ENCODE measurements at places on chromosomes 4 and X.

DNA sequence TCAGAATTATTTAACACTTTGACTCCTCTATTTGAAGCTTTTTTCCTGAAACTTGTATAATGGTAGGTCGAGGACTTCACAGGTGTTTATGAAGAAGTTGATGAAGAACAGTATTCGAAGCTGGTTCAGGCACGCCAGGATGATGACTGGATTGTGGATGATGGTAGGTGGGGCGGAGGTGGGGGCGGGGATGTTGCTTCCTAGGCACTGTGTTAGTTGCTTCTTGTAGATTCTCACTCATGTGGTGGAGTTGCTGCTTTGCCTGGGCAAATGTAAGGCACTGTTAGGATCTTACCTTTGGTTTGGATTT, 9.4 kb downstream of the POLA1 start:
- DNase-seq = no peak

DNA sequence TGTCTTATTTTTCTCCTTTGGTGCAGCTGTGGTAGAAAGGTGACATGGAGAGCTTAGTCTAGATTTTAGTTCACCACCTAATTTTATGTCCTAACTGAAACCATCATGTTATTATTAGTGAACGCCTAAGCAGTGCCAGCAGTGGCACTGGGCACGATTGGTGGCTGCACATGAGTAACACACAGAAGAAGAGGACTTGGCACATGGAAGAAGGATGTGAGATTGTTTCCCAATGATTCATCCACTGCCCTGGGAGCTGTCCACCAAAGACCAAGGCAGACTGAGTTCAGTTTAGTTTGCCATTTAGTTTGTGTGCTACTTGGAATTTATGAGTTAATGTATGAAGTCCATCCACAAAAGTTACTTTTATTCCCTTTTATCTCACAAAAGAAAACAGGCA, 68.1 kb upstream of the NAP1L5 start:
- DNase-seq = no peak

DNA sequence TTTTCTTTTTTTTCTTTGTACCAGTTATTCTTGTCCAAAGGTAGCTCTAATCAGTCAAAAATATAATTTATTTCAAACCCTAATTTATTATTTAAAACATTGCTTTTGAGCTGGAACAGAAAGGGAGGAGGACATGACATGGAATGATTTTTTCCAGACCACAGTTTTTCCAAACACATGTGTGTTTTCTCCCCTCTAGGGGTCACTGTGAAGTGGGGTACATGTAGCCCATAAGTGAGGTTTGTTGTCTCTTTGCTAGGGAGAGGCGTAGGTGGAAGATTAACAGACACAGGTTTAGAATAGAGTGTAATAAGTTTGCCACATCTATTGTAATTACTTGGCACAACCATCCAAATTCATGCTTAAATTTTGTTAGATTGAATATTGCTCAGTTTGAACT, 83.0 kb downstream of the TNIP2 start:
- no peak for DNase-seq

- no peak for DNase-seq
Observed at GRCh38 chr4:170705907-170706306, 616.2 kb upstream of the AADAT start.

DNA sequence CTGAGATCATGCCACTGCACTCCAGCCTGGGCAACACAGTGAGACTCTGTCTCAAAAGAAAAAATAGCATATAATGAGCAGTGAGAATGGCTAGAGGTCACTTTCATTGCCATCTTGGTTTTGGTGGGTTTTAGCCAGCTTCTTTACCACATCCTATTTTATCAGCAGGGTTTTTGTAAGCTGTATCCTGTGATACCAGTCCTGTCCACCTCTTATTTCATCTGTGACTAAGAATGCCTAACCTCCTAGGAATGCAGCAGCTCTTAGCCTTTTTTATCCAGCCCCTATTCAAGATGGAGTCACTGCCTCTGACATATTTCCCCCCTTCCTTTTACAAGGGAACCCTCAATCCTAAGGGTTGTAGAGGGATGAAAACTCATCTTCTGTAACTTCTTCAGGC, 26.1 kb upstream of the IGFBP7 start:
- DNase-seq = no peak

DNA sequence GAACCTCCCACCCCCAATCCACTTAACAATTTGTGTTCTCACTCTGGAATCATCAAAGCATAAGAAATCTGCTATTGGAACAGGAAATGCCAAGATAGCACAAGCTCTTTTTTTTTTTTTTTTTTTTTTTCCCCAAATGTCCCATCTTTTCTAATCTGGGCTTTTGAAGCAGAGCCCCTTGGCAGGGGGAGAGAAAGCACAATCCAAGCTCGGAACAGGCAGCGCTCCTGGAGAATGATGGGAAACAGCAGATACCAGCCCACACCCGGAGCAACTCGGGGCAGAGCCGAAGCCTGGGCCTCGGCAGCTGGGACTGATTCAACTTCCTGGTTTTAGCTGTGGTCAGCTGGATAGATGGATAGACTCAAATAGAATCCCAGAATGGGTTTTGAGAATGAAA, 235.1 kb downstream of the QDPR start:
- DNase-seq = no peak

DNA sequence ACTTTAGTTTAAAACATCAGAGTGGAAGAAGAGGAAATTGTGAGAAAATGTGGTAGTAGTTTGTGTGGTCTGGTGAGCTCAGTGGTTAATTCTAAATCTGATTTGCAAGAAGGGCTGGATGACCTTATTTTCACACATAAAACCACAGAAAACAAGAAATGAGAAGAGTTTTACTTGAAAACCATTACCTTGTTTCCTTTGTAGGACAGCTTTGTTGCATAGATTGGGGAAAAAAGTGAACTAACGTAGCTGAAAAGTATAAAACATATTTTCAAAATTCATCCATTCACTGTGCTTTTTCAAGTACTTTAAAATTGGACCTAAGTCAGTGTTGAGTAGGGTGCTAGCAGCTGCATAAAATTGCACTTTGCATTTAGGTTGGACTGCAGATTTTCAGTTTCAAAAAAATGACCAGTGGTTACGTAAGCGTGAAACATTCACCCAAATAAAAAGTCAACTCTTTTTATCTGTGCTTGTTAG, 211.3 kb downstream of the ARHGAP10 start:
- no peak for DNase-seq

DNA sequence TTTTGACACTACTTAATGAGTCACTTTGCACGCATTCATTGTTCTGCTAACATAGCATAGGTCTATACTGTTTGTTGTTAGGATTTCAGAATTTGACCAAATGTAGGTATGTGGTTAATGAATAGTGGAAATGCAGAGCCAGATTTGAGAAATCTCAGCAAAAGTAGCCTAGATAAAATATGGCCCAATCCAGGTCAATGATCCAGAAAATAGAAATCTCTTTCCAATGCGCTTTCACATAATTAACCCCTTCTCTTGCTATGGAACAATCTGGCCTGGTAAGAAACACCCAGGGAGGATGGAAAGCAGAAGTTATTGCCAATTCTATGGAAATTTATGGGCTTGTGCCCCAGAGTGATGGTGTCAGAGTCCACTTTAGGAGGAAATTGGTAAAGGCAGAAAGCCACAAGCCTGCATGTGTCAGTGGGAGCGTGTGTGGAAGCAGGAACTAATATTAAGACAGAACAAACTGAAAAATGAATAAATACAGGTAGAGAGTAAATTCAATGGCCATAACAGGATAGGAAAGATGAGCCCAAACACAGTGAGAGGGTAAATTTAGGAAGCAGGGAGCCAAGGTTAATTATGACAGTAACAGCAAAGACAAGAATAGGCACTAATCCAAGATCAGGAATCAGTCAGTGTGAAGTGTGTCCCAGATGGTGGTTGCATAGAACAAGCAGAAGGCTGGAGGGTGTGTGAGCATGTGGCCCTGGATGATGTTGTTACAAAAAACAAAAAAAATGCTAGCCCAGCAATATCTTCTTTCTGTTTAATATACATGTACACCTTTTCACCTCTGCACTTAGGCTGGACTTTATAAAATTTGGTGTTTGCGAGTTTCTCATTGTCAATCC, 102.9 kb downstream of the SYTL5 start:
- no peak for DNase-seq

GRCh38 chr4:95155759-95156451, 392.9 kb downstream of the UNC5C start:
- no peak for DNase-seq

GRCh38 chr4:154584259-154584658, 6.3 kb downstream of the FGA start:
- no peak for DNase-seq

- DNase-seq = no peak
Observed at GRCh38 chr4:99310389-99310788, 10.8 kb downstream of the ADH1B start.

DNA sequence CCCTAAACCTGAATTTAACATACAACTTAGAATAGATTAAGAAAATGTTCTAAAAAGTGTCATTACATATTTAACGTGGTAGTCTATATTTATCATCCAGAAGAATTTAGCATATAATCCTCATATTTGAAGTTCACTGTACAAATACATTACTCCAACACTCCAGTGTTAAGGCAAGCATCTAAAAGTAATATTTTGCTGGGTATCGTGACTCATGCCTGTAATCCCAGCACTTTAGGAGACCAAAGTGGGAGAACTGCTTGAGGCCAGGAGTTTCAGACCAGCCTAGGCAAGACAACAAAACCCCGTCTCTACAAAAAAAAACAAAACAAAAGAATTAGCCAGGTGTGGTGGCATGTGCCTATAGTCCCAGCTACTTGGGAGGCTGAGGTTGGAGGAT, 24.8 kb downstream of the LRBA start:
- DNase-seq = no peak

DNA sequence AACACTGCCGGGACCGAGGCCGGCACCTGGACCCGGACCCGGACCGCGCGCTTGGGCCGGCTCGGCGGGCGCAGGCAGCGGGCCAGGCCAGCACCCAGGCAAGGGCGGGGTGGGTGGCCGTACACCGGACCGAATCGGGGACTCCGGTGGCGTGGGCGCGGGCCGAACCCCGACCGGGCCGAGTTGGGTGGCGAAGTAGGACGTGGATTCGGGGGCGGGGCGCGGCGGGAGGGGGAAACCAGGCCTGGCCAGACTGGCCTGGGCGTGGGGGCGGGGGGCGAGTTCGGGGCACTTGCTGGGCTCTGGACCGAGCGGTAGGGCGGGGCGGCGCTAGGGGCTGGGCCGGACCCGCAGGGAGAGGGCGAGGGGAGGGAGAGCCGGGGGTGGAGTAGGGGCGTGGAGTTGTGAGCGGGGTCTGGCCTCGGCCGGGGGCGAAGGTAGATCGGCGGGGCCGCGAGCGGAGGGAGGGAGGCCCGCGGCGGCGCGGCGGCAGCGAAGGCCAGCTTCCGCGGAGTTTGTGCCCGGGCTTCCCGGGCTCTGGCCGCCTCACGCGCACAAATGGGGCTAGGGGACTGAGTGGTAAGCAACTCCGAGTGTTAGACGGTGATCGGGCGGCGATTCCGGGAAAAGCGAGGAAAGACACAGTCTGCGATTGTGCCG, 1.8 kb upstream of the BCORL1 start:
- DNase-seq = no peak

GRCh38 chr4:99800332-99801004, 16.2 kb upstream of the DAPP1 start:
- no peak for DNase-seq

GRCh38 chr4:80138551-80139538, 58.5 kb upstream of the PRDM8 start:
- DNase-seq = peak; percentile 36

GRCh38 chrX:14694611-14695010, 165.3 kb downstream of the GLRA2 start:
- no peak for DNase-seq

GRCh38 chr4:61532336-61533000, 332.3 kb downstream of the ADGRL3 start:
- DNase-seq = no peak

GRCh38 chrX:75230296-75230695, 43.6 kb upstream of the UPRT start:
- no peak for DNase-seq

DNA sequence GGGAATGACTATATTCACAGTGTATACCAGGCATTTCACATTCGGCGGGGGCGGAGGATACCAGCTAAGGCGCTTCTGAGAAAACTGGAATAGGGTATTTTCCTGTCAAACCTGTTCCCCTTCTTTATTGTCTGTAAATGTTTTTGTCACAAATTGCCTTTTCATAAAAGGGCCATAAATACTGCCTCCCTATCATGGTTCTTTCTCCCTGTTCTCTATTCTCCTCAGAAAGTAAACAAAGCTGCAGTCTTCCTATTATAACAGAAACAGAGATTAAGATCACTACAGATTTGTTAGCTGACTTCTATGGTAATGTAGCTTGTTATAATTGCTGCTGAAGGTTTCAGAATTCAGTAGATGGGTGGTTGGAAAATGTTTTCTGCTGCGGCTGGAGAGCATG, 32.2 kb downstream of the MID2 start:
- no peak for DNase-seq

DNA sequence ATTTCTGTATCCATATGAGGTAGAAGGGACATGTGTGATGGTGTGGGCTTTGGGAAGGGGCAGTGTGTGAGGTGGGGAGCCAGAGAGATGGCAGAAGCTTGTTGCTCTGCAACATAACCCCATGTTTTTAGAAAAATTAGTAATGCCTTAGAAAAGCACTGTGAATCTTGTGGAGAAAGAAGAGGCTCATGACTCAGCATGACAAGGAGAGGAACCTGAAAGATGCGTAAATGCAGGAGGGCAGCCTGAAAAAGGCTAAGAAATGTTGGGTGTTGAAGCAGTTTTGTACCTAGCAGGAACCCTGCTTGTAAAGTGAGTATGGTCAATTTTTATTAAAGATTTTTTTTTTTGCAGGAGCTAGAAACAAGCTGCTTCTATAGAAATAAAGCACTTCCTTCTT, 59.8 kb downstream of the ARSJ start:
- no peak for DNase-seq

DNA sequence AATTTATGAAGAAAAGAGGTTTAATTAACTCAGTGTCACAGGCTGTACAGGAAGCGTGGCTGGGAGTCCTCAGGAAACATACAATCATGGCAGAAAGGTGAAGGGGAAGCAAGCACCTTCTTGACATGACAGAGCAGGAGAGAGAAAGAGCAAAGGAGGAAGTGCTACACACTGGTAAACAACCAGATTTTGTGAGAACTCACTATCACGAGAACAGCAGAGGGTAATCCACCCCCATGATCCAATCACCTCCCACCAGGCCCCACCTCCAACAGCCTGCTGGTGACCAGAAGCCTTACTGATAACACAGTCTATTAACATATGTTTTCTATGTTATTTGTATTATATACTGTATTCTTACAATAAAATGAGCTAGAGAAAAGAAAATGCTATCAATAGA, 254.8 kb downstream of the PCDH10 start:
- DNase-seq = no peak

DNA sequence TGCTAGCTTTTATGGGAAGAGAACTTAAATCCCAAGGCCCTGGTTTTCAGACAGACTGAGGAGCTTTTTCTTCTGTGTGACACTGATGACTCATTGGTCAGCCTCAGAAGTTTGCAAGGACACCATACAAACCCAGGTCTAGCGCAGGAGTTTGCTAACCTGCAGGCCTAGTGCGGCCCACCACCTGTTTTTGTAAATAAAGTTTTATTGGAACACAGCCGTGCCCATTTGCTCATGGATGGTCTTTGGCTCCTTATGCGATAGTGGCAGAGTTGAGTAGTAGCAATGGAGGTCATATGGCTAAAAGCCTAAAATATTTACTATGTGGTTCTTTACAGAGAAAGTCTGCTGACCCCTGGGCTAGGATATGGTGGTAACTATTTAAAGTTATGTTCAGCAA, 98.3 kb downstream of the STOX2 start:
- no peak for DNase-seq

Measured in effector memory CD4-positive, alpha-beta T cell (primary cell).